ENCODE measurements at places on chromosomes 12 and 14.

GRCh38 chr12:82555699-82556098 is 131.0 kb upstream of the TMTC2 start:
- no peak for DNase-seq

GRCh38 chr14:100557658-100558057 is 29.6 kb downstream of the BEGAIN start:
- DNase-seq = no peak

- DNase-seq = peak; percentile 55
Observed at GRCh38 chr14:39175445-39176262, 600 bp downstream of the PNN start.

- DNase-seq = no peak
Observed at GRCh38 chr12:26467351-26467750, 272.0 kb downstream of the SSPN start.

DNA sequence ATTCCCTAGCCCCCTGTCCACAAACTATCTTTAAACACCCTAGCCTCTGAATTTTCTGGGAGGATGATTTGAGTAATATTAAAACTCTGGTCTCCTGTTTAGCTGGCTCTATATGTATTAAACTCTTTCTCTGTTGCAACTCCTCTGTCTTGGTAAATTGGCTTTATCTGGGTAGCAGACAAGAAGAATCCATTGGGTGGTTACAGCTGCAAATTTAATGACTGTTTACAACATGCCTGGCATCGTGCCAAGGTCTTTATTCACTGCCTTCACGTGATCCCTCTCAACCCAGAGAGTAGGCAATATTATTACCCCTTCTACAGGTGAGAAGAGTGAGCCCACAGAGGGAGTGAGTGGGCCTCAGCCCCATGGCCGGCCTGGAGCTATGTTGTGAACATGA is 77.8 kb upstream of the MYL2 start:
- no peak for DNase-seq

DNA sequence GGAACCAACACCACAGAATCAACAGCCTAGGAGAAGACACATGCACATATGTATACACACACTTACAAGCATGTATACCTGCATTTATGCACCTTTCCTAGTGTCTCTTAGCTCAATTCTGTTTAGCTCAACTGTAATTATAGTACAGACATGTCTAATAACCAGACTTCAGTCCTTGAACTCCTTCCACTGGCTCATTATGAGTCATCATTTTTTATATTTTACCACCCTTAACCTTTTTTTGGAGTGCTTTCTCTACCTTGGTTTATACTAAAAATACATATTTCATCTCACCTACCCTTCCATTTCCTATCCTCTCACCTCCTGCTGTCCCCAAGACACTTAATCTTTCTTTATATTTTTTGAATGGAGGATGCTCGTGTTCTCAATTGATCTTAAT is 110.4 kb downstream of the ARID2 start:
- no peak for DNase-seq

Data from NK-92 treated with Interleukin-12 subunit alpha and Interleukin-12 subunit beta, amount 100 ng/mL, for 24 hours (cell line).